ENCODE measurements at places on chromosomes 2 and 18. TPM values are rescaled to one million over a fixed set of nuclear protein-coding genes. Genes with fewer than 3 reads are reported as not detected.

GRCh38 chr2:24509425-24509824, 18.4 kb downstream of the NCOA1 start:
- H3K36me3 ChIP-seq: no peaks in the 10 kb centered on the region
- H3K4me1 ChIP-seq: peaks cover 88% of the 10 kb centered on the region
- peaks cover 2% of the 10 kb centered on the region for H3K27me3 ChIP-seq
- H3K4me3 ChIP-seq: peak overlapping the region; percentile 22
- no peak for DNase-seq
- H3K27ac ChIP-seq: peak overlapping the region; percentile 75

DNA sequence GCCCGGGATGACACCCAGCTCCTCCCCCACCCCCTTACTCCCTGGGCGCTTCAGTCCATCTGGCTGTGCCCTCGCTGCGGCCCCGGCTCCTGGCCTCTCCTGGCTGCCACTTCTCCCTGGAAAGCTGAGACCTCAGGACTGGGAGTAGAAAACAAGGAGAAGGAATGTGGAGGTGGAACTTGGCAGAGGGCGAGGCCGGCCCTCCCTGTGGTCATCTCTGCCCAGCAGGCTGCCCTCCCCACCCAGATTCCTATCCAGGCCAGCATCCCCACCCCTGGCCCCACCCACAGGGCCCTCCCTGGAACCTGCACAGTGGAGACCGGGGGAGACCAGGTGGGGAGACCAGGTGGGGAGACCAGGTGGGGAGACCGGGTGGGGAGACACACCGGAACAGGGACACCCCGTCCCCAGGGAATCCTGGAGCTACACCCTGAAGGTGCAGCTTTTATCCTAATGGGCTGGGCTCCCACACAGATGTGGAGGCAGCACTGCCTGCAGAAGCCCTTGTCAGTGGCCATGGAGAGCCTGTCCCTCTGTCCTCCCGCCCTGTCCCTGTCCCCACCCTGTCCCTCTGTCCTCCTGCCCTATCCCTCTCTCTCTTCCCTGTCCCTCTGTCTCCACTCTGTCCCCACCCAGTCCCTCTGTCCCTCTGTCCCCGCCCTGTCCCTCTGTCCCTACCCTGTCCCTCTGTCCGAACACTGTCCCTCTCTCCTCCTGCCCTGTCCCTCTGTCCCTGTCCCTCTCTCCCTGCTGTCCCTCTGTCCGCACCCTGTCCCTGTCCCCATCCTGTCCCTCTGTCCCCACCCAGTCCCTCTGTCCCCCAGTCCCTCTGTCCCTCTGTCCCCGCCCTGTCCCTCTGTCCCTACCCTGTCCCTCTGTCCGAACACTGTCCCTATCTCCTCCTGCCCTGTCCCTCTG, 157.1 kb downstream of the PXDN start:
- H3K36me3 ChIP-seq: no peaks in the 10 kb centered on the region
- H3K27ac ChIP-seq: no peak overlapping the region
- DNase-seq: no peak
- H3K4me3 ChIP-seq: no peak overlapping the region
- peaks cover 6% of the 10 kb centered on the region for H3K27me3 ChIP-seq
- H3K4me1 ChIP-seq: no peaks in the 10 kb centered on the region

GRCh38 chr18:68532328-68532885, 182.5 kb downstream of the TMX3 start:
- H3K4me1 ChIP-seq: no peaks in the 10 kb centered on the region
- no peak for DNase-seq
- no peak overlapping the region for H3K4me3 ChIP-seq
- H3K27me3 ChIP-seq: no peaks in the 10 kb centered on the region

Gene EGR4
- polyA plus RNA-seq: not detected

DNA sequence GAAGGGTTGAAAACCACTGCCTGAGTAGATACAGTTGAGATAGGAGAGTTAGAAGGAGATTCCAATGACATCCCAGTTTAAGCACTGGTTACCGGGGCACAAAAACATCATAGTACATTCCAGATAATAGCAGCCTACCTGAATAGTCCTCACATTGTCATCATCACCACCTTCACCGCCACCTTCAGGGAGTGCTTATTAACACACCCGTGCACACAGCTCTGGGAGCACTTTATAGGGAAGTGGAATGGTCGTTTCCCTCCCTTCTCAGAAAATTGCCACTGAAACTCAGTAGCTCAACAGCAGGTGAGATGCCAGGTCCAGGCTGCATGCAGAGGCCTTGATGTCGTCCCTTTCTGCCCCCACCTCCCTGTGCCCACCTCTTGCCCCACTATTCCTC, 8.2 kb downstream of the SERPINB7 start:
- DNase-seq: no peak
- H3K4me1 ChIP-seq: peaks cover 4% of the 10 kb centered on the region
- H3K4me3 ChIP-seq: no peak overlapping the region
- H3K27me3 ChIP-seq: peaks cover 3% of the 10 kb centered on the region
- H3K27ac ChIP-seq: no peak overlapping the region

DNA sequence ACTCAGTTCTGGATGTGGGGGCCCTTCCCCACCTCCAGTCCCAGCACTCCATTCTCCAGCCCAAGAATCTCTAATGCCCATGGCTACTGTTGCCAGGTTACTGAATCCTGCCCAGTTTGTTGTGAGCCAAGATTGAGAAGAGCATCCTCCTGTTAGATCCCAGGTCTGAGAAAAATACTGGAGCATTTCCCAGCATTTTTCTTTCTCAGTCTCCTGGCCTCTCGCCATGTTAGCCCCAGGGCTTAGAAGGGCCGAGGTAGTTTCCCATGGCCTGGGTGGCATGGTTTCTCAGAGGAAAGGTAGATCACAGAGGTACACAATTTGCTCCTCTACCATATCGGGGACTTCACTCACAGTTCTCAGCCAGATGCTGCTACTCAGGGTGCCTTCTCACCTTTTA, 135.7 kb downstream of the OTX1 start:
- H3K27ac ChIP-seq: no peak overlapping the region
- H3K27me3 ChIP-seq: no peaks in the 10 kb centered on the region
- H3K4me3 ChIP-seq: no peak overlapping the region
- peaks cover 11% of the 10 kb centered on the region for H3K36me3 ChIP-seq
- DNase-seq: no peak

DNA sequence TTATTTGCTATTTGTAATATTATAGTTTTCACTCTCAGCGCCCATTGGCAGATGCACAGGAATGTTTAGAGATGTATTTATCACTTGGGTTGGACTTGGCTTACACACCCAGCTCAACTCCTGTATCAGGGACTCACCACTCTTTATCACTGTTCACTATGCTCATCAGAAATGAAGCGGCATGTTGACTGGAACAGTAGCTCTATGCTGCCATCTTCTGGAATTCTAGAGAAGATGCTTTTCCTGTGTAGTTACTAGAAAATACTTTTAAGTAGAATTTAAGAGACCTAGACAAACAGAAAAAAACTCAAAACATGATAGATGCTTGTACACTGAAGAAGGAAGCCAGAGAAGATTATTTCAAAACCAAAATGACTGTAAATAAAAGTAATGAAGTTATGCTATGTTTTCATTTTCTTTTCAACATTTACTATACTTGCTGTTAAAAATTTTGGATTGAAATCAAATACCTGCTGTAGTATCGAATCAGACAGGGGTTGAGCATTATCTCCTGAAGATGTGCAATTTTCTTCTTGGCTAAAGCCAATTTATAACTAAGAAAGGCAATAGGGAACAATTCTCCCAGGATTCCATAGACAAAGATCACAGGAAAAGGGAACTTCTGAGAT, 47.4 kb upstream of the NXPH2 start:
- H3K36me3 ChIP-seq: no peaks in the 10 kb centered on the region
- H3K4me3 ChIP-seq: no peak overlapping the region
- peak; percentile 28 for DNase-seq

- no peaks in the 10 kb centered on the region for H3K36me3 ChIP-seq
- H3K27ac ChIP-seq: no peak overlapping the region
- peaks cover 4% of the 10 kb centered on the region for H3K27me3 ChIP-seq
- H3K4me3 ChIP-seq: no peak overlapping the region
- DNase-seq: no peak
Measured at GRCh38 chr2:100733391-100734187, 86.3 kb upstream of the NPAS2 start.

- no peak overlapping the region for H3K4me3 ChIP-seq
- H3K36me3 ChIP-seq: no peaks in the 10 kb centered on the region
- no peaks in the 10 kb centered on the region for H3K4me1 ChIP-seq
- no peaks in the 10 kb centered on the region for H3K27me3 ChIP-seq
Measured at GRCh38 chr2:224163566-224164307, 124.7 kb upstream of the SERPINE2 start.

DNA sequence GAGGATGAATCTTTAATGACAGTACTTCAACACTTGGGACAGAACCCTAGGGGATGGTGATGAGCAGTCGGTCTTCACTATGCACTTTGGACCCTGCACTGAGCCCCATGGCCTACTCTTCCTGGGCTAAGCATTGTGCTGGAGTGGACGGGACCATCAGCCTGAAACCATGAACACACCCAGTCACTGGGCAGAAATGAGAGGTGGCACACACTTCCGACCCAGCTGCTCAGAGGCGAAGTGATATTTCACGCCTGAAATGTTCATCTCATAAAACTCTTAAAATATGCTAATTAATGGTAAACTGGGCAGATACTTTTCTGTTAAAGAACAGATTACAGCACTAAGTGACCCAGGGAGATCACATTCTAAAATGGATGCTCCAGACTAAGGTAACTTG, 150.3 kb upstream of the NDUFV2 start:
- no peak for DNase-seq
- no peaks in the 10 kb centered on the region for H3K36me3 ChIP-seq
- peaks cover 8% of the 10 kb centered on the region for H3K27me3 ChIP-seq

Gene SCN2A
- polyA plus RNA-seq: not detected

Gene CTAGE1
- not detected for polyA plus RNA-seq

Gene GPAT2
- polyA plus RNA-seq: 11.3 TPM

GRCh38 chr2:238107525-238108422, 7.6 kb downstream of the ESPNL start:
- H3K4me1 ChIP-seq: peaks cover 2% of the 10 kb centered on the region
- peaks cover 2% of the 10 kb centered on the region for H3K27me3 ChIP-seq
- no peak overlapping the region for H3K4me3 ChIP-seq
- DNase-seq: no peak

- DNase-seq: no peak
- no peaks in the 10 kb centered on the region for H3K36me3 ChIP-seq
- H3K27ac ChIP-seq: no peak overlapping the region
- no peak overlapping the region for H3K4me3 ChIP-seq
- H3K4me1 ChIP-seq: no peaks in the 10 kb centered on the region
Measured at GRCh38 chr2:4507661-4508060, 804.3 kb downstream of the DCDC2C start.

- H3K4me3 ChIP-seq: no peak overlapping the region
- H3K27ac ChIP-seq: no peak overlapping the region
- H3K4me1 ChIP-seq: no peaks in the 10 kb centered on the region
- DNase-seq: no peak
- no peaks in the 10 kb centered on the region for H3K27me3 ChIP-seq
- H3K36me3 ChIP-seq: no peaks in the 10 kb centered on the region
Measured at GRCh38 chr18:79585395-79586370, 93.9 kb upstream of the CTDP1 start.

Gene CXCR4
- 147 TPM for polyA plus RNA-seq

GRCh38 chr2:203527719-203528118, 7.4 kb downstream of the RAPH1 start:
- DNase-seq: no peak
- peaks cover 15% of the 10 kb centered on the region for H3K27me3 ChIP-seq
- no peaks in the 10 kb centered on the region for H3K36me3 ChIP-seq
- no peak overlapping the region for H3K4me3 ChIP-seq
- H3K27ac ChIP-seq: no peak overlapping the region

DNA sequence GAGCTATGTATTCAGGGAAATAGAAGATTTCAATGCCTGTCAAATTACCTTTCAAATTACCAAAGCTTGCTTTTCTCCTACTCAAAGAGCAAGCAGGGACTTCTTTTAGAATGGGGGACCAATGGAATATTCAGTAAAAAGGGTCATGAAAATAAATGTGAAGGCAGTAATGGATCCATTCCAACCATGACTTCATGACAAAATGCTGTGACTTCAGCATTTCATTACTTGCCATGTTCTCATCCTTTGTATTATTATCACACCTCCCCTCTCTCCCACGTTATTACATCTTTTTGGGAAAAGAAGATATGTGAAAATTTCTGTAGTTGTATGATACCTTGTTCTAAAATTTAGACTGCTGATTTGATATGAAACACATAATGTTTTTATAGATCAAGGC, 864.0 kb upstream of the FSHR start:
- DNase-seq: no peak
- no peak overlapping the region for H3K27ac ChIP-seq
- H3K36me3 ChIP-seq: no peaks in the 10 kb centered on the region

- no peaks in the 10 kb centered on the region for H3K4me1 ChIP-seq
- H3K27ac ChIP-seq: no peak overlapping the region
- H3K27me3 ChIP-seq: peaks cover 8% of the 10 kb centered on the region
- H3K4me3 ChIP-seq: no peak overlapping the region
- no peak for DNase-seq
Measured at GRCh38 chr2:109194620-109194937, 65.6 kb downstream of the SH3RF3 start.

Gene FAM237A
- polyA plus RNA-seq: not detected

DNA sequence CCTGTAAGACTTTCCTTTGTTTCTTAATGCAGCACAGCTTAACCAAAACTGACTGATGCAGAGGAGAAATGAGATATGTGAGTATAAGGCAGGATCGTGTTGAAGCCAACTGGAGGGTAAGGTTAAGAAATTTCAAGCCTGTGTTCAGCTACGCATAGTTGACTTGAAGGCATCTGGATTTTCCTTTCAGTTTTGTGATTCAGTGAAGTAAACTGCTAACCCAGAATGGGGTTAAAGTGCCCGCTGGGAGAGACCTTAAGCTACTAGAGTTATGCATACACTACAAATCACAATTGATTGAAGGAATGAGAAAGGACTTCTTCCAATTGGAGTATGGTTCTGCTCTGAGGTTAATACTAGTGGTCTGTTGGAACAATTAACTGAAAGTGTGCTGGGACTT, 22.6 kb downstream of the THSD7B start:
- H3K4me3 ChIP-seq: no peak overlapping the region
- H3K4me1 ChIP-seq: no peaks in the 10 kb centered on the region
- peaks cover 3% of the 10 kb centered on the region for H3K27me3 ChIP-seq
- no peak overlapping the region for H3K27ac ChIP-seq
- no peaks in the 10 kb centered on the region for H3K36me3 ChIP-seq
- DNase-seq: no peak

DNA sequence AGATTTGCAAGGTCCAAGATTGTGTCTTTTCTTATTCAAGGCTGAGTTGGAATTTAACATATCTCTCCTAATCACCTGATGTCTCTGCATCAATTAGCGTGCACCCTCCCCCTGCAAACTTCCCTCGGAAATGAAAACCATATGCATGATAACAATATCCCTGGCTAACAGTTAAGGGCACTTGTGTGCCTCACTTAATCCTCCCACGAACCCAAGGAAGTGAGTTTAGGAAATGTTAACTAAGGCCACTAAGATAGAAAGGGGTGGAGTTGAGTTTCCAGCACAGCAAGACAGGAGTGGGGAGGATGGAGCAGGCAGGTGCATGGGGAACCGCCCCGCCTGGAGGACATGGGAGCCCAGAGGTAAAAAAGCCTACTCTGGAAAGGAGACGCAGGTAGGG, 52.4 kb upstream of the PTMA start:
- H3K27ac ChIP-seq: no peak overlapping the region
- peaks cover 1% of the 10 kb centered on the region for H3K4me1 ChIP-seq
- no peaks in the 10 kb centered on the region for H3K36me3 ChIP-seq
- peaks cover 4% of the 10 kb centered on the region for H3K27me3 ChIP-seq
- no peak for DNase-seq
